Urothelium cell line (cell line): ENCODE measurements at places on chromosomes 11 and 22.
A peak's percentile ranks its signal among the peaks of the same experiment; 100 is the strongest.

GRCh38 chr11:111659201-111660115 lies 57.2 kb downstream of the SIK2 start:
- no peak for DNase-seq

- DNase-seq = no peak
These were observed 174.0 kb downstream of the TBC1D22A start for GRCh38 chr22:46936378-46936903.

GRCh38 chr11:34086554-34087283 lies 18.7 kb upstream of the NAT10 start:
- DNase-seq = no peak

GRCh38 chr11:42175203-42175602 lies 715.8 kb upstream of the LRRC4C start:
- DNase-seq = peak; percentile 22

GRCh38 chr11:126843096-126843495 lies 157.5 kb downstream of the KIRREL3 start:
- DNase-seq = no peak
